Glutamatergic neuron (in vitro differentiated cells): ENCODE measurements at places on chromosomes 16 and 17.

- no peak for DNase-seq
These were observed 8.9 kb upstream of the MED13 start for GRCh38 chr17:62073993-62074392.

GRCh38 chr17:72774236-72774635 is 318.3 kb downstream of the SLC39A11 start:
- DNase-seq = no peak

- peak; percentile 14 for DNase-seq
These were observed 124.2 kb downstream of the METRNL start for GRCh38 chr17:83203472-83204221.

- DNase-seq = no peak
These were observed 50.5 kb downstream of the YPEL2 start for GRCh38 chr17:59381716-59382570.

GRCh38 chr16:51085271-51085670 is 65.8 kb downstream of the SALL1 start:
- no peak for DNase-seq

- DNase-seq = peak; percentile 92
These were observed 386.2 kb downstream of the SNX29 start for GRCh38 chr16:12362482-12363458.

- no peak for DNase-seq
These were observed 8.4 kb downstream of the MYO1C start for GRCh38 chr17:1484060-1484535.

- no peak for DNase-seq
These were observed 2.9 kb downstream of the UMOD start for GRCh38 chr16:20349615-20350014.

- DNase-seq = peak; percentile 27
These were observed 114.1 kb downstream of the PITPNC1 start for GRCh38 chr17:67491009-67491680.

DNA sequence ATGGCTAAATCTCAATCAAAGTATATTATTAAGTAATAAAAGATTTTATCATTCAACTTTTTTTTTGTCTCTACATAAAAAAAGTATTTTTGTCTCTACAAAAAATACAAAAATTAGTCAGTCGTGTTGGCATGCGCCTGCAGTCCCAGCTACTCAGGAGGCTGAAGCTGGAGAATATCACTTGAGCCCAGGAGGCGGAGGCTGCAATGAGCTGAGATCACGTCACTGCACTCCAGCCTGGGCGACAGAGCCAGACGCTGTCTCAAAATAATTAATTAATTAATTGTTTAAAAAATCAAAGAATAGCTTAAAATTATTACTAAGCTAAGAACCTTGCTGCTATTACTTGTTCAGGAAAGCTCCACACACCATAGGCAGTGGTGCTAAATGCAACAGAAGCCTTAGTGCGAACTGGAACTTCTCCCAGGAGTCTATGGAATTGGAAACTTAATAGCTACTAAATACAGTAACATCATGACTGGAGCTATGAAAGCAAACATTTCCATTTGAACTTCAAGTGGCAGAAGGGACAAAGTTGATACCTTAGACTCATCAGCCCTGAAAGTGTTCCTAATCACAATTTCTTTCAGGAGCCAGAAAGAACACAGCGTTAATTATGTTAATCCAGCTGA is 22.6 kb downstream of the ADCY9 start:
- no peak for DNase-seq

DNA sequence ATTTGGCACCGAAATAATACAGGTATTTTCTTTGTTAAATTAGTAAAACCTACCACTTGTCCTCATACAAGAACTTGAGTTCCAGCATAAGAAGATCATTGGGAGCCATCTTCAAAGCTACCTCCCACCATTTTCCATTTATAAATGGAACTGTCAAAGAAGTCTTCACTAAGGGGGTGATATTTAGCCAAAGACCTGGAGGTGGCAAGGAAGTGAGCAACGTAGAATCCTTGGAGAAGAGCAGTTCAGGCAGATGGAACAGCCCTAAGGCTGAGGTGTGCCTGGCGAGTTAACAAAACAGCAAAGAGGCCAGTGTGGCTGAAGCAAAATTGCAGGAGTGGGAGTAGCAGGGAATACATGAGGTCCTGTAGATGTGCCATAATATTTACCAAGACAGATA is 1.8 kb downstream of the KCNJ16 start:
- DNase-seq = no peak

GRCh38 chr16:67028167-67028695 is 718 bp upstream of the CBFB start:
- no peak for DNase-seq

DNA sequence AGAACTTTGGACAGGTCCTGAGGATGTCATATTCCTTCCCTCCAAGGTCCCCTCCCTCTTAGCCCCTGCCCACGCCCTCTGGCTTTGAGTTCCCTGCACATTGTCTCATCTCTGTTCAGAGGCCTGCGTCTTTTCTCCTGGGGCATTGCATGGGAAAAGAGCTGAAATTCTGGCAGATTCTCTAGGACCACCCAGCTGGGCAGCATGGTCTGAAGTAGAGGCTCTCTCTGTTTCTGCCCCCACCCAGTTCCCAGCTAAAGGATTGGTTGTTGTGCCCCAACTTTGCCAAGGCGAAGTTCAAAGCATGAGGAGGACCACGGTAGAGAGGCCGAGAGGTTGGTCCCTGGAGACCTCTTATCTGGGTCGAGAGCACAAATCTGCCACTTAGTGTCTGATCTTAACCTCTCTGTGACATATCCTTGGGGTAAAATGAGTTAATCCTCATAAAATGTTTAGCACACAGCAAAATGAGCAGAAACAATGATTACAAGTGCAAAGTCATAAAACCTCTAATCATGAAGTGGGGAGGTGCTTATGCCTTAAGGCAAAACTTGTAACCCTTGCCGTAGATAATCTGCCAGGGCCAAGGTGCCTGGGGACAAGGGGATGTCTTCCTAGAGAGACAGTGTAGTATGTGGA is 2.4 kb downstream of the ABAT start:
- DNase-seq = no peak

DNA sequence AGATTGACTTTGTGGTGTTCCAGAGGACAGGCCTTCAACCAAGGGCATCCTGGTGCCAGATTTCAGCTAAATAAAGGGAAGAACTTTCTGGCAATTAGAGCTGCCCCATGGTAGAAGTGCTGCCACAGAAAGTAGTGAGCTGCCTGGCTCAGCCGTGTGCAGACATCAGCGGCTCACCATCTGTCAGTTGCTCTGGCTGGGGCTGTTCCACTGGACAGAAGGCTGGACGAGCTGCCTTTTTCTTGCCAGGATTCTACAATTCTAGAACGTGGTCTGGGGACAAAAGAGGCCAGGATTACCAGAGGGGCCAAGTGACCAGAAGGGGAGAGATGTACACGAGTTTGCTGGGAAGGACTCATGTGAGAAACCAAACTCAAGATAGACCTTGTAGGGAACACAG is 107.0 kb upstream of the RPL38 start:
- DNase-seq = no peak

- DNase-seq = no peak
These were observed 100.9 kb downstream of the C16orf95 start for GRCh38 chr16:87216148-87216840.

- DNase-seq = no peak
These were observed 12.6 kb upstream of the OR1F1 start for GRCh38 chr16:3175157-3176093.

DNA sequence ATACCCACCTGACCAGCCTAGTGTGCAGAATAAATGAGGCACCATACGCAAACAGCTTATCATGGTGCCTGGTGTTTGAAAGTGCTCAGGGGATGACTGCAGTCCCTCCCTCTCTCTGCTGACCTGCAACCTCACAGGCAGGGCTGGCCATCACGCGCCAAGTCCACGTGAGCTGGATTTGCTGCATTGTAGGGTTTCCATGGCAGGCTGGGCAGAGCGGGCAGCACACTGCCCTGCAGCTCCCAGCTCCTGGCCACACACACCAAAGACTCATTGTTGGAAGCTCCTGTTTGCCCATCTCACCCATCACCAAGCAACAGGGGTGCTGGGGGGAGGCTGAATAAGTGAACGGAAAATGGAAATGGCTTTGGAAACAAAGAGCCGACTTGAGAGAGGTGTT is 81.8 kb downstream of the IRX3 start:
- no peak for DNase-seq

DNA sequence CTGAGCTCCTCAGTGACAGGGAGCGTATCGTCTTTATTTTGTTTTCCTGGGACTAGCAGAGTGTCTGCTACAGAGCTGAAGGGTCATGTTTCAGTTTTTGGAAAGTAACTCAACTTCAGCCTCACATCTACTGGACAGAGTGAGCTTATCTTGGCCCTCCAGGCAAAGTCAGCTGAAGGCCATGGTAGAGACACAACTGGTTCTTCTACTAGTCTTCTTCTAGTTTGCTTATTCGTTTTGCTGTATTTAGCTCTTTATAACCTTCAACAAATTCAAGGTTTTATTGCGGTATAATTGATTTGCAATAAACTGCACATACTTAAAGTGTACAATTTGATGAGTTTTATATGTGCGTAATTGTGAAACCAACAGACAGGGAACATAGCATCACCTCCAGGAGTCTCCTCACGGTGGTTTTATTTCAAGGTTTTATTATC is 6.1 kb upstream of the PRKCA start:
- DNase-seq = no peak

GRCh38 chr17:80716986-80717719 is 172.5 kb downstream of the RPTOR start:
- DNase-seq = no peak

- DNase-seq = peak; percentile 82
These were observed 13.1 kb downstream of the LYRM9 start for GRCh38 chr17:27879987-27880608.

DNA sequence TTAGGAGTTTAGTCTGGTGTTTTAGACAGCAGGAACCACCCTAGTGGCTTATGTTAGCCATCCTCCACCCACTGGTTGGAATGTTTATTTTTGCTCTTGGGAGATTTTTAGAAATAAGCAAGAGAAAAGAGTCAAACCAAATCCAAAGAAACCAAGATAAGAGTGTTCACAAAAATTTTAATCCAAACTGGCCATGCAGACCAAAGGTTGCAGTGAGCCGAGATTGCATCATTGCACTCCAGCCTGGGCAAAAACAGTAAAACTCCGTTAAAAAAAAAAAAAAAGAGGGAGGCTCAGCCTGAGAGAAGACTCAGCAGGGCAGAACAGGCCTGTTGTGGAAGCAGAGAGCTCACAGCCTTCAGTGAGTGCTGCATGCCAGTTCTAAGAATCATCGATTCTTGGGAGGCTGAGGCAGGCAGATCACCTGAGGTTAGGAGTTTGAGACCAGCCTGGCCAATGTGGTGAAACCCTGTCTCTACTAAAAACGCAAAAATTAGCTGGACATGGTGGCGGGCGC is 12.2 kb upstream of the C16orf54 start:
- DNase-seq = no peak

DNA sequence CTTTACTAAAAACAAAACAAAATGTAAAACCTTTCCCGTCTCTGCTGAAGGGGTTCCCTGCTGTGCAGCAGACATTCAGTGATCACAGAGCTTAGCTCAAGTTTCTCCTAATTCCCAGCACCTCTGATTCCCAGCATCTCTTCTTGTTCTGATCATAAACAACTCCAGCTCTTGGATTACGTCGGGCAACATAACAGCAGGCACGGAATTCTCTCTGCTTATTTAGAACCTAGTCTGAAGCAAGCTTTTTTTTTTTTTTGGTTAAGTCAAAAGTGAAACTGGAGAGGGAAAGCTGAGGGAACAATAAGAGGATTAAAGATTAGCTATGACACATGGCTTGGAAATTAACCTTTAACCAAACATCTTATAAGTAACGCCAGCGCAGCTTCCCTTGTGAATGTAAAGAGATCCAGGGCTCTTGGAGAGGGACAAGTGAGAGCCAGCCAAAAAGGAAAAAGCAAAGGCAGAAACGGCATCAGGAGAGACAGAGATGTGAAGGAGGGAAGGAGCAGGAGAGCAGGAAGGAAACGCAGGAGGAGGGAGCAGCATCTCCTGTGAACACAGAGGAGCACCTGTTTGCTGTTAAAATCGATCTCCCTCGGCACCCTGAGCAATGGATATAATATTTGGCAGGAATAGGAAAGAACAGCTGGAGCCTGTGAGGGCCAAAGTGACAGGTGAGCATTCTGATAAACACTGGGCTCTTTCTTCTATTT is at the start of gene BCO1:
BCO1 (plus strand) TSS at position 394 of the 716 bp plus-strand sequence; CDS start at position 614, 220 bp downstream.
- no peak for DNase-seq

GRCh38 chr17:56830726-56831368 is 2.9 kb downstream of the C17orf67 start:
- no peak for DNase-seq

- no peak for DNase-seq
These were observed 44.9 kb upstream of the PABPN1L start for GRCh38 chr16:88911136-88911945.

- DNase-seq = no peak
These were observed 90.7 kb upstream of the CREBBP start for GRCh38 chr16:3971261-3971660.

DNA sequence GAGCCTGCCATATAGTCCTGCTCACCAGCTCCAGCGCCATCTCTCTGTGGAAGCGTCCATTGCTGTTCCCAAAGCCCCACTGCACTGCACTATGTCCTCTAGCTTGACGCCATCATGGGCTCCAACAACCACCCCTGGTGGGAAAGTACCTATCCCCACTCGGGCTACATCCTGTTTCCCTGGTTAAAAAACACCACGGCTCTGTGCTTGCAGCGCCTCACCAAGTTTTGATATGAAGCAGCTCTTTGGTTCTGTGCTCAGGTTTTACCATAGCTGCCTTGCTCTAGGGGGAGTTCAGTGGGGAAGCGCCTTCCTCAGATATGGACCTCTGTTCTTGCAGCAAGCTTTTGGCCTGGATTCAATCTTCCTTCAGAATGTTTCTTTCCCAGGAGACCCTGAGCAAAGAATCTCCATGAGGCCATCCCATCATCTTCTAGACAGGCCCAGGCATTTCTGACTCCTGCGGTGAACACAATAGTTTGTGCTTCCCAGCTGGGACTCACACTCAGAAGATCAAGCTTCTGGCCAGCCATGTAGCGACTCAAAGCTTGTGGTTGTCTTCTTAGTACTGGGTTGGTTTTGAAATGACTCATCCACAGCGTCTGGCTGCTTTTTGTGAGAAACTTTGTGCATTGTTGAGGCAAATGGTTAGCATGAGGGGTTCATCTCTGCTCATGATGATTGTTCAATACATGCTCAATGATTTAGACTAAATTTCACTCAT is 39.5 kb downstream of the DYNLRB2 start:
- DNase-seq = no peak

DNA sequence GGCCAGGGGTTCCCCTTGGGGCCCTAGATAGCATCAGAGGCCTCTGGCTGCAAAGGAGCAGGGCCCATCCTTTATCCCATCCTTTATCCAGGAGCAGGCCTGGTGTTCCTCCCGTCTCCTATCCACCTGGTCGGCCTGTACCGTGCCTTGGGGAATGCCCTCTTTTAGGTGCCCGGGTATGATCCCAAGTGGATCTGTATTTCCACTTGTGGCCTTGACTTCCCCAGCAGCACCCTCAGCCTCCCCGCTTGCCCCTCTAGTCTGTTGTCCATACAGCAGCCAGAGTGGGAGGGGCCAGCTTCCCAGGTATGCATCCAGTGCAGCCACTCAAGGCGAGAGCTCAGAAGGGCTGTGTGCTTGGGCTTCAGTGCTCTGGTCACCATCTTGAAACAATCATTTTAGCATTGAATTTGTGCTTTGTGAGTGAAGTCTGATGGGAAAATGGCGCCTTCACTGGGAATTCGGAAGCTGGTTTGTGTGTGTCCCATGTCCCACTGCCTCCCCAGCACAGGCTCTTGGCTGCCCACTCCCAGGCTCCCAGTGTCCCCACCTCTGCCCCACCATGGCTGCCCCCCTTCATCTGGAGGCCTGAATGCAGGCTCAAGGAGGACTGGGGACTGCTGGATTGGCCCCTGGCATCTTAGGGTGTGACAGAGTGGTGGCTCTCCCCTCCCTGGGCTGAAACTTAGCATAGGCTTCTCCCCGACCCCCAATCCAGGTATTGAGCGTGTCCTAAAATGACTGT is 3.3 kb upstream of the RNF112 start:
- DNase-seq = no peak

- peak; percentile 70 for DNase-seq
These were observed 56.0 kb downstream of the TNFRSF13B start for GRCh38 chr17:16915752-16916556.
